ENCODE measurements at places on chromosomes 12 and 14. TPM values are rescaled to one million over a fixed set of nuclear protein-coding genes. Genes with fewer than 3 reads are reported as not detected.

DNA sequence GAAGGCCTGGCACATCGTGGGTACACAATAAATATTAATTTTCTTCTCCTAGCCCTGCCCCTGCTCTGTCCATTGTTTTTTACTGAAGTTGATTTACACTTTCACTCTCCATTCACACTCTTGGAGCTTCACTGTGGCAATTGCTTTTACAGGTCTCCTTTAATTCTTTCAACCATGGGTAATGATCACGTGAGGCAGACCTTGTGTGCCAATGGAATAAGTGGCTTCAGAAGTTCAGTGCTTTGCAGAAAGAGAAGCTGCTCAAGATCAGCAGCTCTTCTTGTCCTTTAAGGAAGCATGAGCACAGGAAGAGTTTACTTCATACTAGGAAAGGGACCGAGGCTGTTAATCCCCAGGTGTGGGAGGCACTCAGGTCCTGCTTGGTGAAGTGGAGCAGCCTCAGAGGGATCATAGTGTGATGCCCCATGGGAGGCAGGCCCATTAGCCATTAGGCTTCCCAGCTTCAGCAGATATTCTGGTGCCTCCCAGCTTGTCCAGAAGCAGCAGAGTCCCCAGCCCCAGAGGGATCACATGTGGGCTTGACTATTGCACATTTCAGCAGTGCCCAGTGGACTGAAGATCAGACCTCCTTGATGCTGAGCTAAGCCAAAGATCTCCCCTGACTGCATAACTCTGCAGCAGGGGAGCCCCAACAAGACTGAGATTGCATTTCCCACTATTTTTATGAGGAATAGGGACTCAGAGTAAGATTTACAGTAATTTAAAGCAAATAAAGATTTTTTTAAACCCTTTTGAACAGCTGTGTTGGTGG is 5.0 kb upstream of the SLC35F4 start:
- DNase-seq, result no peak

DNA sequence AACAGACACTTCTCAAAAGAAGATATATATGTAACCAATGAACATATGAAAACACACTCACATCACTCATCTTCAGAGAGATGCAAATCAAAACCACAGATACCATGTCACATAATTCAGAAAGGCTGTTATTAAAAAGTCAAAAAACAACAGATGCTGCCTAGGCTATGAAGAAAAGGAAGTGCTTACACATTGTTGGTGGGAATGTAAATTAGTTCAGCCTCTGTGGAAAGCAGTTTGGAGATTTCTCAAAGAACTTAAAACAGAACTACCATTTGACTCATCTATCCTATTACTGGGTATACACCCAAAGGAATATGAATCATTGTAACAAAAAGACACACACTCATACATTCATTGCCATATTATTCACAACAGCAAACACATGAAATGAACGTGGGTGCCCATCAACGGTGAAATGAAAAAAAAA is 35.1 kb downstream of the EIF2S3B start:
- no peak for DNase-seq

- no peak for DNase-seq
Observed at GRCh38 chr14:53409289-53409688, 256.2 kb upstream of the DDHD1 start.

DNA sequence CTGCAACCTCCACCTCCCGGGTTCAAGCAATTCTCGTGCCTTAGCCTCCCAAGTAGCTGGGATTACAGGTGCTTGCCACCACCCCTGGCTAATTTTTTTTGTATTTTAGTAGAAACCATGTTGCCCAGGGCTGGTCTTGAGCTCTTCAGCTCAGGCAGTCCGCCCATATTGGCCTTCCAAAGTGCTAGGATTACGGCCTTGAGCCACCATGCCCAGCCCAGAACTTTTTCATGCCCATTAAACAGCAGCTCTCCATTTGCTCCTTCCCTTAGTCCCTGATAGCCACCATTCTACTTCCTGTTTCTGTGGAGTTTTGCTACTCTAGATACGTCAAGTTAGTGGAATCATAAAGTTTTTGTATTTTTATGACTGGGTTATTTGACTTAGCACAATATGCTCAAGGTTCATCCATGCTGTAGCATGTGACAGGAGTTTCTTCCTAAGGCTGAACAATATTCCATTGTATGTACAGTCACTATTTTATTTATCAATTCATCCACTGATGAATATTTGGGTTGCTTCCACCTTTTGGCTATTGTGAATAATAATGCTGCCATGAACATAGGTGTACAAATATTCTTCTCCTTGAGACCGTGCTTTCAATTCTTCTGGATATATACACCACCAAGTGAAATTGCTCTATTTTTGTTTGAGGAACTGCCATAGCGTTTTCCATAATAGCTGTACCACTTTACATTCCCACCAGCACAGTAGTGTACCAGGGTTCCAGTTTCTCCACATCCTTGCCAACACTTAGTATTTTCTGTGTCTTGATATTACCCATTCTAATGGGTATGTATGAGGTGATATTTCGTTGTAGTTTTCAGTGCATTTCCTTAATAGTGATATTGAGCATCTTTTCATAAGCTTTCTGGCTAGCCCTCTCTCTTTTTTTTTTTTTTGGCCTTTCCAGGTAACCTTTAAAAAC is 15.0 kb downstream of the ATF1 start:
- DNase-seq, result no peak

DNA sequence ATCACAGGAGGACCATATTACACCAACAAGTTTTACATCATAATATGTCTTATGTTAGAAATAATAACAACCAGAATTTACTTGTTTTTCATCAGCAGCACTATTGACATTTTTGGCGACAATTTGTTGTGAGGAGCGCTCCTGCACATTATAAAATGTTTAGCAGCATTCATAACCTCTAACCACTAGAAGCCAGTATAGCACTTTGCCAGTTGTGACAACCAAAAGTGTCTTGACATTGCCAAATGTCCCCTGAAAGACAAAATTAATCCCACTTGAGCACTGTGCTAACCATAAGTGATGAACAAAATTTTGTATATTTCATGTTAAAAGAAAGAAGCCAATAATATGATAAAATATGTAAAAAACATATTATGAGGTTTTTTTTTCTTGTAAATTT is 356.9 kb upstream of the LMO3 start:
- no peak for DNase-seq

GRCh38 chr12:99983456-99984258 is 1.1 kb downstream of the ANKS1B start:
- no peak for DNase-seq

GRCh38 chr14:70317969-70318634 is 41.4 kb downstream of the COX16 start:
- peak; percentile 27 for DNase-seq

DNA sequence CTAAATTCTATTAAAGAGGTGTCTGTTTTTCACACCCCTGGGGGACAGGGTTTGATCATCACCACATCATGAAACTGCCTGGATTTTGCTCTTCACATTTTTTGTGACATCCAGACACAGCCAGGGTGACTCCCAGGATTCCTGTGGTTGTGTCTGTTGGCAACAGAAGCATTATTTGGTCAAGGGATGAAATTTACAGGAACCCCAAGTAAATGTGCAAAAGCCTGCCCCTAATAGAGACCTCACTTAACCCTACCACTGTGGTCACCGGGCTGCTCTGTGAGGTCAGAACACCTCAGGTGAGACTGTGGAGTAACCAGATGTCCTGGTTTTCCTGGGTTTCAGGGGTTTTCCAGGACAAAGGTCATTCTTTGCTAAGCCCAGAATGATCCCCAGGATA is 103.8 kb downstream of the DAD1 start:
- no peak for DNase-seq

DNA sequence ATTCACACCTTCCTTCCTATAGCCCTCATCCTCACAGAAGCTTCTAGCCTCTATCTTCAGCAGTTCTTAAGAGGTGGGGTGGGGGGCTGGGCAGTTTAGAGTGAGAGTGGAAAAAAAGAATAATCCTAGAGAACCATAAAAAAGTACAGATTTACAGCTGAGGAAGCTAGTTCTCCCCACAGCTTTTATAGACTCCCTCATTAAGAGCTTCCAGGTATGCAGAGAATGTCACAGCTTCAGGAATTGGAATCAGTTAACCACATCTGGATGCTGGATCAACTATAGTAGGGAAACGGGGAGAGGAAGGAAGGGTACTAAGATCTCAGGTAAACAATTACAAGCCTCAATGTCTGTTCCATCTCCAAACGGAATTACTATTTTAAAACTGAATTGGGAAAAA is 12.3 kb downstream of the GDF11 start:
- DNase-seq, result no peak

DNA sequence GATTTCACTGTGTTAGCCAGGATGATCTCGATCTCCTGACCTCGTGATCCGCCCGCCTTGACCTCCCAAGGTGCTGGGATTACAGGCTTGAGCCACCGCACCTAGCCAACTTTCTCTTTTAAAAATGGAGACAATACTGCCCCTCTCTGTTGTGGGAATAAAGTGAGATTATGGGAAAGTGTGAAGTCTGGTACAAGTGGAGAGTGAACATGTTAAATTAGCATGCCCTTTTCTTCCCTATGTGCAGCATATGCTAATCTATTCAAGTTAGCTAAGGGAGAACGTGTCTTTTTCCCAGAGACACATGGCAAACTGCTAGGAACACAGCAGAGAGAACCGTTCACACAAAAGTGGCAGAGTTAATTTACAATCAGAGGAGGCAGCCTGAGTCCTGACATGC is 1.5 kb downstream of the COPS7A start:
- DNase-seq, result no peak

DNA sequence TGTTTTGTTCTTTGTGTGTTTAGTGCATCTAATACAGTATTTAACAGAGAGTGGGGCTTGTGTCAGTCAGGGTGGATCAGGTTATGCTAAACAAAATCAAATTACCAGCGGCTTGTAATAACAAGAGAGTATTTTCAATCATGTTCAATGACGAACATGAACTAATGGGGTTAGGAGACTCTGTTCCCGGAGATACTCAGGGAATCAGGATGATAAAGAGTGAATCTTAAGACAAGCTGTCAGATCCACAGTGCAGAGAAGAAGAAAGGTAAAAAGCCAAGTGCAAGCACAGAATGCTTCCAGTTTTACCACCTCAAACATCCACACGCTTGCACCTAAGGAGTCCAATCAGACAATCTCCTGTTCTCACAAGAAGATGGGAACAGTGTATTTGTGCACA is 1331.5 kb upstream of the TMEM132C start:
- no peak for DNase-seq

GRCh38 chr12:78559886-78560285 is 304.7 kb upstream of the SYT1 start:
- DNase-seq, result no peak

GRCh38 chr12:117067638-117068037 is 31.6 kb downstream of the TESC start:
- no peak for DNase-seq

GRCh38 chr14:103611215-103611614 is 17.8 kb upstream of the KLC1 start:
- no peak for DNase-seq

DNA sequence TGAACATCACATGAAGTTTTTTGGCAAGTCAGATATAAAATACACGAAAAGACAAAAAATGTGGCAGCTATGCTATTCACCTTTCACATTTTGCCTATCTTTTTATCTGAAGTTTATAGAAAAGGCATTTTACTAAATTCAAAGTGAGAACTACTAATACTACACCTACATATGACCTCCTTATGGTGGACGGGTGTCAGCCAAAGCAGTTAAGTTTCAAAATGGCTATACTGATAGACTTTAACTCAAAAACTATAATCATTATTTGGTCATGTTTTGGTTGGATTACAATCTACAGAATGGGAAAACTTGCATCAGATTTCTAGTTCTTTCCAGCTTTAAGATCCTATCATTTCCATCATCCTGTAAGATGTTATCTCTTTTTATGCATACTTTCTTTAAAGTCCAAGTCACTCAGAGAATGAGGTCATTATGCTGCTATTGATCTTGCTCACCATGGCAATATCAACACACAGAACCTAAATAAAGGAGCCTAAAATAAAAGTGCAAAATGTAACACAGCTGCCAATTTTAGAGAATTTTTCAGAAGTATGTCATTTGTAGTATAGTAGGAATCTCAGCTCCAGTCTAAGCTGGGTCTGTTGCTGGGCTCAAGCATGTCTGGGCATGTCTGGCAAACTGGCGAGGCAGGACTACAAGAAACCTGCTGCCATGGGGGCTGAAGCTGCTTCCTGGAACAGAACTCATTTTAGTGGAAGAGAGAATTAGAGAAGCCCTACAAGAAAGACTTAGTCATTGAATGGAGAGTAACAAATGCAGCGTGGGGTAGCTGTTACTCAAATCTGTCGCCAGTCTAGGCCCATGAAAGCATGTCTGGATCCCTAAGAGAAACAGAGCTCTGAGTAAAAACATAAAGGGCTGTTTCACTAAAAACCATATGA is 7.6 kb upstream of the AEBP2 start:
- DNase-seq, result no peak

DNA sequence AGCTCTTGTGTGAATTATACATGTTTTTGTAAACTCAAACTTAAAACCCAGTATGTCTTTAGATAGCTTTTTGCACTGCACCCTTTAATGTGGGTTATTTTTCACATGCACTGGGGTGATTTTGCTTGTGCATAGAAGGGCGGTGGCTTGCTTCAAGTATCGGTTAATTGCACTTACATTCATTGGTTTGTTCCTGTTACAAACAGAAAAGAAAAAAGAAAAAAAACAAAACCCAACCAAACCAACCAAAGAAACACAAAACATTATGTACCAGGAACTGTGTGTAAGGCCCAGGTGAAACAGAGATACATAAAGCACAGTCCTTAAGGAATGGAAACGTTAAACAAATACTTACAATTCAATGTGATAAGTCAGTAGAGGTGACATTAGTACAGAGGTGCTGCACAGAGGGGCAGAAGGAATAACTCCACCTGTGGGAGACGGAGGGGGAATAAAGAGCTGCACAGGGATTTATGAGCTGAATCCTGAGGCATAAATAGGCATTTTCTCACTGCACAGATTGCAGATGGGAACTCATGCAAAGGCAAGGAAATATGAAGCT is 151.4 kb downstream of the KTN1 start:
- DNase-seq, result no peak

- DNase-seq, result no peak
Observed at GRCh38 chr12:70260646-70261045, 17.4 kb downstream of the CNOT2 start.

GRCh38 chr14:36493761-36494160 is 26.3 kb downstream of the NKX2-1 start:
- no peak for DNase-seq

- no peak for DNase-seq
Observed at GRCh38 chr14:49506650-49507049, 79.5 kb downstream of the RPS29 start.

PPP1R3E gene
- 7.9 TPM for total RNA-seq

OTOGL gene
- 0.25 TPM for total RNA-seq

KIF26A gene
- total RNA-seq, result 5.9 TPM

SYCP3 gene
- not detected for total RNA-seq

SMCO2 gene
- total RNA-seq, result not detected

DTX3 gene
- total RNA-seq, result 19.2 TPM
